ENCODE measurements at places on chromosomes 4 and X.

DNA sequence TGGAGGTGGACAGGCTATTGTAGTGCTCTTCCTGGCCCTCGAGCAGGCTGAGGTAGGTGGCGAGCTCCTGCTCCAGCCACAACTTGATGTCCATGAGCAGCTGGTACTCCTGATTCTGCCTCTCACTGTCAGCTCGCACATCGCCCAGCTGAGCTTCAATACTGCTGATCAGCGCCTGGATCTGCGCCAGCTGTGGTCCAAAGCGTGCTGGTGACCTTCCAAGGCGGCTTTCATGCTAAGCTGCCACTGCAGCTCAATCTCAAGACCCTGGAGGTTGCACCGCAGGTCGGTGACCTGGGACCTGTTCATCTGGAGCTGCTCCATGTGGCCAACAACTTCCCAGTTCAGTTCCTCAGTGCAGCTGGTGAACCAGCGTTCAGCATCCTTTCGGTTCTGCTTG lies 31.2 kb downstream of the LRIT3 start:
- no peak for DNase-seq

GRCh38 chr4:7790999-7791398 lies 148.7 kb downstream of the AFAP1 start:
- DNase-seq = no peak

DNA sequence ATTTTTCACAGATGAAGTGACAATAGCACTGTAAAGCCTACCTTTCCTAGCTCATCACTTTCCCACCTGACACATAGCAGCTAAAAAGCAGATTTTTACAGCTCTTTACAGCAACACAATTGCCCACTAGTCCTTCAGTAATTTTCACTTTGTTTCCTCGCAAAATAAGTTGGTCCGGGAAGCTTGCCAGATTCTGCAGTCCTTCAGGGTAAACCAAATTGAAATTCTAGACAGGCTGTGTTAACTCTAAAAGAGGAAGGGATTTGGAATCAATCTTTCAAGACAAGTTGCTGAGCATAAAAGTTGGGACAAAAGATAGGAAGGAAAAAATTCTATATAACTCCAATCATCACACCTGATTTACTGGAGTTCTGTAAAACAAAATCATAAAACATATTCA lies 8.7 kb downstream of the C1QTNF7 start:
- no peak for DNase-seq

GRCh38 chr4:165085946-165086345 lies 26.7 kb downstream of the TMEM192 start:
- DNase-seq = no peak

GRCh38 chrX:41512394-41512793 lies 65.3 kb downstream of the NYX start:
- no peak for DNase-seq

- no peak for DNase-seq
These were observed 82.5 kb downstream of the WFS1 start for GRCh38 chr4:6352031-6352692.

DNA sequence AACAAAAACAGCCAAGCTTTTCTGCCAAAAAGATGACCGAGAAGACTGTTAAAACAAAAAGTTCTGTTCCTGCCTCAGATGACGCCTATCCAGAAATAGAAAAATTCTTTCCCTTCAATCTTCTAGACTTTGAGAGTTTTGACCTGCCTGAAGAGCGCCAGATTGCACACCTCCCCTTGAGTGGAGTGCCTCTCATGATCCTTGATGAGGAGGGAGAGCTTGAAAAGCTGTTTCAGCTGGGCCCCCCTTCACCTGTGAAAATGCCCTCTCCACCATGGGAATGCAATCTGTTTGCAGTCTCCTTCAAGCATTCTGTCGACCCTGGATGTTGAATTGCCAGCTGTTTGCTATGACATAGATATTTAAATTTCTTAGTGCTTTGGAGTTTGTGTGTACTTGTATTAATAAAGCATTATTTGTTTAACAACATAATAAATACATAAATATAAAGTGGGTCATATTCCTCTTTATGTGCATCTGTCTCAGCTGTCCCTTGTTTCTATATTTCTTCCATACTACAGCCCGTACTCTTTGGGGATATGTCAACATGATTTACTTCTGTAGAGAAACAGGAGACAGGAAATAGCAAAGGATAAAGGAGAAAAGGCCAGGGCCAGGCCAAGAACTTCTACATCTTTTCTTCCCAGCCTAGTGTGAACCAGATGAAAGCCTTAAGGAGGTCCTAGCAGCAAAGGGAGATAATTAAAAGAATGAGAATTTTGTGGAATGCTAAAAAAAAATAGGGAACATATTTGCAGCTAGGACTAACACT lies 667 bp downstream of the PTTG2 start:
- DNase-seq = no peak

- no peak for DNase-seq
These were observed 275.8 kb downstream of the PTTG2 start for GRCh38 chr4:38236003-38236402.

DNA sequence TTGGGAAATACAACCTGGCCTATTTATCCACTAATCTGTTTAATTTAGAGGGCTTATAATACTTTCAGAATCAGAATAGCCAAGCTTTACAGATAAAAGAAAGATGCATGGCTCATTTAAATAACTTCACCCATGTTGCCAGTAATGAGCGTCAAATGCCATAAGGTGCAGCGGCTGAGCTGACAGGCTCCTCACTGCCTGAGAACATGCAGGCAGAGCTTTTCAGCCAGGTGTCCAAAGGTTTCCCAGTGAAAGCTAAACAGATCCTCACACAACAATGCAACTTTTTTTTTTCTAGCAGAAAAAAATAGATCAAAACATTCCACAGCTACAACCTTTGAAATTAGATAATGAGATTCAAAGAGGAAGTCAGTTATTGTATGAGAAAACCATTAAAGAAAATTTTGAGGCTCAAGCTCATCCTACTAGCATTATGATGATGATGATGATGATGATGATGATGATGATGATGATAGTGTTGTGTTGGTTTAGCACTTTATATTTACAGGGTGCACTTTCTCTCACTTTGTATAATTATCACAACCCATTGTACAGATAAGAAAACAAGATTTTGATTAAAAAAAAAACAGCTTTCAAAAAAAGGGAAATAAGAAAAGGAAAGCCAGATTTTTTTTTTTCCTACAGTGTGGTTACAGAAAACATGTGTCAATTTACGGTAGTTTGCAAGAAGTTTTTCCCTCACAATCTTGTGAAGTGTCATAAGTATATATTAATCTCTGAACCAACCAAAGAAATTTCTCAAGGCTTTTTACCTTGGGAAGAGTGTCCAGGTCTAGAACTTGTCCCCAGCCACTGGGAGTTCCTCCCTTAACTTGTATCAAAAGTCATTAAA lies 12.2 kb upstream of the TNIP3 start:
- no peak for DNase-seq

DNA sequence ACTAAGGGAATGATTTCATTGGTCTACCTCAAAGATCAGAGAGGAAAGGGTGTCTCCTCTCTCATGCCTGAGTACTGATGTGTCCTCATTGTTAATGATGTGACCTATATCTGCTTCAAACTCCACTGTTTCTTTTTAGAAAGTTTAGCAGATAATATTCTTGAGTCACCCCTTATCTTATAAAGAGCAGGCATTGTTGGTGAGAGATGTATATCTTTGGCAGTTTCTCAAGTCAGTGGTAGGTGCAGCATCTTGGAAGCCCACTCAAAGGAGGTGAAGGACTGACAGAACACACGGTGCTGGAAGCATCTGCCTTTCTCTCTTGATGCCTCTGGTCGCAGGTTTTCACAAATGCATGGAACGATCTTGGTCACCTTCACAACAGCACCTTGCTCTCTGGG lies 71.2 kb downstream of the ZNF518B start:
- no peak for DNase-seq

GRCh38 chr4:73621357-73621756 lies 1.1 kb upstream of the RASSF6 start:
- no peak for DNase-seq

- DNase-seq = no peak
These were observed 905.0 kb downstream of the RAB28 start for GRCh38 chr4:12579172-12579571.

- DNase-seq = no peak
These were observed 49.5 kb upstream of the STOX2 start for GRCh38 chr4:183855323-183856190.

- no peak for DNase-seq
These were observed 34.3 kb downstream of the ENPEP start for GRCh38 chr4:110510277-110510676.

DNA sequence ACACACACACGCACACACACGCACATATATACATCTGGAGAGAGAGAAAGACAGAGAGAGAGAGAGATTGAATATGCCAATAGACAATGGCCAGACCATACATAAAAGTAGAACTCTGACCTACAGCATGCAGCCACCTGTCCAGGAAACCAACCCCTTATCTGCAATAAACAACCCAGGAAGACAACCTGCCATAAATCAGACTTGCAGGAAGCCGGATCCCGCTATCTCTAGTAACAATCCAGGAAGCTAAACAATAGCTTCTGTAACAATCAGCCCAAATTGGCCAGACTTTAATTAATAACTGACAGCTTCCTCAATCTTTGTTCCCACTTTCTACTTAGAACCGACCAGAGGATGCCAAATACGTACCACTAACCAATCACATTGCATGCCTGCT lies 173.2 kb downstream of the LDB2 start:
- no peak for DNase-seq

DNA sequence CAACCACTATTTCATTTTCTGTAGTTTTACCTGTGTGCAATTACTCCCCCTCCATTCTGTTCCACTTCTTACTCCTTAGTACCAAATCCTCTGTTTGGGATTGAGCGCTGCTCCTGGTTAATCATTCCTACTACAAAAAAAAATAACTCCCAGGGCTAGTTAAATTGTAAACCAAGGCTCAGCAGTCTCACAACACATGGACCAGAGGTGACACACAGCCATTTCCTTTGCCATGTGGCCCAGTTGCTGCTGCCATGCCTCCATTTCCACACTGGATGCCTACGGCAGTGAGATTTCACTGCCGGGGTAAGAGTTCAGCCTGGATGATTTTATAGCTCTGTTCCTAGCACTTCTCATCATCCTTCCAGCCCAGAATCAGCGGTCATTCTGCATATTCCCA lies 107.2 kb downstream of the AKAP4 start:
- no peak for DNase-seq

- no peak for DNase-seq
These were observed 538.7 kb upstream of the PABPC4L start for GRCh38 chr4:134740290-134740689.

- DNase-seq = no peak
These were observed 1.1 kb downstream of the DCK start for GRCh38 chr4:70994387-70995099.

GRCh38 chr4:48445704-48446103 lies 37.4 kb upstream of the SLC10A4 start:
- DNase-seq = no peak

- no peak for DNase-seq
These were observed 79.7 kb upstream of the GNPDA2 start for GRCh38 chr4:44806071-44806470.

- no peak for DNase-seq
These were observed 282.0 kb upstream of the GRID2 start for GRCh38 chr4:92021788-92022187.

DNA sequence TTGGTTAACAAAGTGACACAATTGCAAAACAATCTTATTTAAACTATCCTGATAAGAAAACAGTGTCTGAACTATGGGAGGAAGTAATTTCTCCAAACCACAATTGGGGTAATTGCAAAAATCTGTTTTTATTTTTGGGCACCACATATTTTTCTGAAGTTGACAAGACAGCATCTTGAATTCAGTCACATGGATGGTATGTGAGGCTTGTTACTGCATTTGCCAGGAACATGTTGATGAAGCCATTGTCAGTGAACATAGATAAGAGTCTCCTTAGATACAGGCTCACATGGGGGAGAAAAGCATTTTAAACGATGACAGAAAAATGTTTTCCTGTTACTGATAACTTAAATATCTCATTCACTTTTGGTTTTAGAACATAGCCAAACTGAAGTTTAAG lies 5.5 kb upstream of the USP53 start:
- no peak for DNase-seq

DNA sequence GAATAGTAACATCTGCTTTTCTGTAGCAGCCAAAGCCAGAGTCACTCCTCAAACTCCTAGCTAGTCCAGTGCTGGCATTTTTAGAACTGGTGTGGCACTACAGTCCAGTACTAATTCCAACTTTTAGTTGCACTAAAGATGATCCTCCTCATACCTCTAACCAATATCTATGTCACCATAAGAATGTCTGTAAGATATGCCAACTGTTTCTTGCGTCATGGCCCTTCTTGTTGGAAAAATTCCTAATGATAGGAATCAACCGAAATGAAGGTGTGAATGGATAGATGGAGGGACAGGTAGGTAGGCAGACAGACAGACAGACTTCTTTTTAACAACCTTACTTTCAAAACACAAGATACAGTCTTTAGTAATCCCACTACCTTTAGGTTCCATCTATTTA lies 74.6 kb upstream of the PRSS48 start:
- no peak for DNase-seq

GRCh38 chr4:62285026-62285425 lies 1084.9 kb downstream of the ADGRL3 start:
- no peak for DNase-seq

DNA sequence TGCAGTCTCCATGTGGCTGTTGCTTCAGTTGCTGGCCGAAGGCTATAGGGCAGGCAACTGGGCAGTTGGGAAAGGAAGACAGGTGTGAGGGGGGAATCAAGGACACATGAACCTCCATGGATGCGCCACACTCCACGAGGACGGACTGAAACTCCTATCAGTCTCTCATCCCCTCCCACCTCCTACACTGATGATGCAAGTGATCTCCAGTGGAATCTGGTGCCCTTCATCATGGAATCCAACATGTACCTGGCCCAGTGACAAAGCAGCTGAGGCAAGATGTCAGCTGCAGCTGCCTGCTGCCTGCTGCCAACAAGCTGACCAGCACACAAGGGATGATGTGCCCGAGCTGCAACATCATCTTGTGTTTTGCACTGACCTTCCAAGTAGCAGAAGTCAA lies 26.0 kb upstream of the MGST2 start:
- no peak for DNase-seq

DNA sequence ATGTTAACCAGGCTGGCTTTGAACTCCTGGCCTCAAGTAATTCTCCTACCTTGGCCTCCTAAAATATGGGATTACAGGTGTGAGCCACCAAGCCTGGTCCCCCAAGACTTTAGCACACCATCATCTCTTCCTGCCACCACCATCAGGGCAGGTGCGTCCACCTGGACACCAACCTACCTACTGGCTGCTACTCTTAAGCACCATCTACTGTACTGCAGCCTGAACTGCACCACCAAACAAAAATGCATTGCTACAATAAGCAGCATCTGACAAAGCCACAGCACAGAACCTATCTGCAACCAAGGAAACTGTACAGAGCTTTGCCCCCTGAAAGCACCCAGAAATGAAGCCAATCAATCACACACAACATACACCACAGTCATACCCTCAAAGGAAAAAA lies 139.7 kb downstream of the EFHC2 start:
- DNase-seq = no peak

- DNase-seq = no peak
These were observed 40.7 kb downstream of the CDS1 start for GRCh38 chr4:84623661-84624060.

- no peak for DNase-seq
These were observed 13.2 kb upstream of the MRPL1 start for GRCh38 chr4:77849278-77849965.

- peak; percentile 70 for DNase-seq
These were observed 143.9 kb downstream of the BCOR start for GRCh38 chrX:39953879-39954278.

All from Caco-2 (cell line).